ENCODE measurements at places on chromosomes 3 and 15.

GRCh38 chr3:25572919-25573385, 91.8 kb downstream of the TOP2B start:
- no peak for DNase-seq

GRCh38 chr15:71079208-71080044, 35.8 kb upstream of the THSD4 start:
- DNase-seq: no peak

- DNase-seq: no peak
These were observed 34.0 kb upstream of the TRPM1 start for GRCh38 chr15:31135523-31135922.

DNA sequence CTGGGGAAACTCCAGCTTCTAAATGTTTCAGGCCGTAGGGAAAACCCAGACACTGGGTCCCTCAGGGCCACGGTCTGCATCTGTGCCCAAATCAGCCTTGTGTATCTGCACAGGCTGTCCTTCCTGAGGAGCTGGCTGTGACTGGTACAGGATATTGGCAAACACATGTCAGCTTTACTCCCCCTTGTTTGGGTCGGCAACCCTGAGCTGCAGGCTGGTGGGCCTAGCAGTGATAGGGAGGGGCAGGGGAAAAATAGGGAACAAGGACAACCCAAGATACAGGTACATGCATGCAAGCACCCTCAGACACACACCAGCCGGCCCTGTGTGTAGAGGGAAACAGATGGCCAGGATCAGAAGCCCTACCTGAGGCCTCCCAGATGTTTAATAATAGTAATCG, 28.7 kb upstream of the HCN4 start:
- DNase-seq: no peak

DNA sequence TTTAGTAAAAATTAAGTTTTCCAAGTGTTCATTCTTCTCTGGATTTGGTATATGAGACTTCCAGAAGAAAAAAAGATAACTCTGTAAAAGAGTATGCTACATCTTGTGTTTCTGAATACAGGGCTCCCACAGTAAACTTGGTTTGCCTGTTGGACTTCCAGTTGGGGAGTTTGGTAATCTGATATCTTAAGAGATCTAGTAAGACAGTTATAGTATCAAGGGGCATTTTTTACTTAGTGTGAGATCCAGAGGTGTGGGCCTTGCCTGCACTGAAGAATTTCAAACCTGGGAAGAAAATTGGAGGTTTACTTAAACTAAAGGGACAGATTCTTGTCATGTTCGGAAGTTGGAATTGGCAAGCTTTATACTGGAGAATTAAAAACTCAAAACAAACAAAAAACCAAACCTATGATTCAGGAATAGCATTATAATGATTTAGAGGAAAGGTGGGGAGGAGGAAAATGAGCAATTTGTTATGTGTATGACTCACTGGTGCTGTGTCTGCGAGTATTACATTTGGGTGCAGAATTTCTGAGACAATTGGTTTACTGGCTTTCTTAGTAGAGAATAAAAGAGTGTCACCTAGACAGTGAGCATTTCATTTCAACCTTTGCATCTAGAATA, 58.9 kb upstream of the ULK4 start:
- DNase-seq: no peak

GRCh38 chr15:57866149-57866736, 159.7 kb downstream of the POLR2M start:
- DNase-seq: peak; percentile 56

DNA sequence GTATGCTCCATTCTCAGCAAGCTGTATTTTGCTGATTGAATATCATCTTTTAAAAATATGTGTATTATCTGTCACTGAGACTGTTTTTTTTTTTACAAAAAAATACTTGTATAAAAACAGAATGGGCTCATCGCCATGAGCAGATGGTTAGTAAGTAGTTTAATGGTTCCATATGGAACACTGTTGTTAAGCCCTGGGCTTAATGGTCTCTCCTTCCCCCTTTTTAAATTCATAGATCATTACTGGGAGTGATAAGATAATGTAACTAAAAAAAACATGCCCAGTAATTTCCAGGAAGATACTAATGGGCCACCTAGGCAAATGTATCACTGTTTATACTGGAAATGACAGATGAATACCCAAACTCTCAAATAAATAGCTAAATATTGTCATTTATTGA, 95.3 kb upstream of the TPRG1 start:
- DNase-seq: no peak

DNA sequence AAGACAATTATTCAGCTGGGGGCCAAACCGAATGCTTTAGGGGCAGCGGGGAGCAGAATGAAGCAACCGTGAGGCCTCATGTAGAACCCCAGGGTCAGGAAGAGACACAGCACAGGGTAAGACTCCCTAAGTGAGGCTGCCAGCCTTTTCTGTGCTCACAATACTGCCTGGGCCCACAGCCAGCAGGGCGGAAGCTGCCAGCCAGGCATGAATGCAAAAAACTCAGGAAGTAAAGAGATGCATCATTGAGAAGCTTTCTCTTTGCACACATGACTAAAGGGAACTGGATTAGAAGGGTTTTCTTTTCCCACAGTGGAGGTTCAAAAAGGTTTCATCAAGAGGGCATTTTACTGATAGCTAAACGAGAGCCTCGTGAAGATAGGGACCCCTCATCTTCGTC, 33.3 kb downstream of the CA12 start:
- DNase-seq: no peak

DNA sequence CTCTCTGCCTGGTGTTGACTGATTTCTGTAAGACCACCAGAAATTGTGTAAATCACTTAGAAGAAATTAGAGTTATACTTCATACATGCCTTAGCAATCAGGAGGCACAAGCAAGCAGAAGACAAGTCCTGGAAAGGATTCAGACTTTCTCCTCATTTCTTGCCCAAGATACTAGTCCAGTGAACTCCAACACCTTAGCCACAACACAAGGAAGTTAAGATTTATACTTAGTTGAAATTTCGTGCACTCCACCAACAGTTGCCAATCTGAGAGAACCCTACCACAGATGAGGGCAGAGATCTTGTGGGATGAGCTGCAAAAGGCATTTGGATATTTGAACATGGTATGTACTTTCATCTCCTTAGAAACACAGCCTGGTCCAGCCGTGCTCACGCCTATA, 2.3 kb downstream of the P3H2 start:
- DNase-seq: no peak

- no peak for DNase-seq
These were observed 148.6 kb downstream of the SUCNR1 start for GRCh38 chr3:152021951-152022461.

DNA sequence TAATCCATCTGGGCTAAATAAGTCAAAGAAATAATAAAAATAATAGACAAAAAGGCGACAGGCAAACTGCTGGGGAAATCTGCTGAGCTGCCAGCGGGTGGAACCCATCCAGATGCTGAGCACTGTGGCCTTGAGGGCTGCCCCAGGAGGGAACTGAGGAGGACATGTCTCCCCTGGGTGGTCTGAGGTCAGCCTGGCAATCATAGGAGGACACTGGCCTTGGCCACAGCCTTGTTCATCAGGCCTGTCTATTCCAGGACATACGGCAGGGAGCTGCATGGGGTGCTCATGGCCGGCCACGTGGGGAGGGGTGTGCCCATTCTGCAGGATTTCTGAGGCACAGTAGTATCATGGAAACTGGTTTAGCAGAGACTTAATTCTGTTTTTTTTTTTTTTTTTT, 21.5 kb upstream of the SNRPA1 start:
- DNase-seq: no peak

DNA sequence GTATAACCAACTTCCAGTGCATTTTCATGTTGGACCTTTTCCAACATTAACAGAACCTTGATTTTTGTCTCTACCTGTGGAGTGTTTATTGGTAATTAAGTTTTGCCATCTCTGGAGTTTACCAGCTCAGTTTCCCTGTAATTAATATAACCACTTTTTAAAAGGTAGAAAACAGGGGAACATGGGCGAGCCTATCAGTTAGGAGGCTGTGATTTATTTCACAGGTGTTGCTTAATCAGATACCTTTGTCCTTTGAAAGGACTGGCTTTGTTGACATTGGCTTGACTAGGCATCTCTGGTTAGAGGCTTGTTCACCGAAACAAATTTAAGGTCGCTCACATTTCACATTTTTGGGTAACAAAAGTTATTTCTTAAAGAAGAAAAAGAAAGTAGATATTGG, 622 bp downstream of the NAALADL2 start:
- no peak for DNase-seq

DNA sequence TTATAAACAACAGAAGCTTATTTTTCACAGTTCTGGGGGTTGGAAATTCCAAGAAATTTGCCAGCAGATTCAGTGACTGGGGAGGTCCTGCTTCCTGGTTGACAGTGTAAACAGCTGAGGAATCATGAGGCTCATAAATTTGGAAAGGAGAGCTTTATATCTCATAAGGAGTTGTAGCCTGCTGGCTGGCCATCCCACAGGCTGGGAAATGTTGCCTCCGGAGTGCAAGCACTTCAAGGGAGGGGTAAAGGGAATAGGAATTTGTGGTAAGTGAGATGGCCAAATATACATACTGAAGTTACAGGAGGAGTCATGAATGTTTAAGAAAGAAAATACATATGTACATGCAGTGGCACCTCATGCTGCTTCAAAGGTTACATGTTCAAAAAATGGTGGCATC, 217.2 kb upstream of the CBLB start:
- no peak for DNase-seq

DNA sequence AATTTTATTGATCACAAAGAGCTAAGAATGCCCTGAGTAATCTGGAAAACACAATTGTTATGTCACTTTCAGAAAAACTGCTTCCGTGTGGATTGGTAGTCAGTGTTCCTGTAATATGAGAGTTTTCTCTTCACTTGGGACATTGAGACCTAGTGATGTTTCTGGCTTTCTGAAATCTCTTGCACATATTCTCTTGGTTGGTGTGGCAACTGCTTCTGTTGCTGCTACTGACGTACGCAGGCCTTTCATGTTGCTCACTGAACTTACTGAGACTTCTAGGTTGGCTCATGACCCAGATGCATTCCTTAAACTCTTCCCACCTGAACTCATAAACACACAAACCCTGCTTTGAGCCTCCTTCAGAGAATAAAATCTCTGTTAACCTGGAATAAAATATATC, 175.0 kb upstream of the PFN2 start:
- no peak for DNase-seq

- no peak for DNase-seq
These were observed 1008.8 kb downstream of the ROBO2 start for GRCh38 chr3:78048698-78049097.

GRCh38 chr3:178856804-178857203, 214.8 kb downstream of the ZMAT3 start:
- no peak for DNase-seq

DNA sequence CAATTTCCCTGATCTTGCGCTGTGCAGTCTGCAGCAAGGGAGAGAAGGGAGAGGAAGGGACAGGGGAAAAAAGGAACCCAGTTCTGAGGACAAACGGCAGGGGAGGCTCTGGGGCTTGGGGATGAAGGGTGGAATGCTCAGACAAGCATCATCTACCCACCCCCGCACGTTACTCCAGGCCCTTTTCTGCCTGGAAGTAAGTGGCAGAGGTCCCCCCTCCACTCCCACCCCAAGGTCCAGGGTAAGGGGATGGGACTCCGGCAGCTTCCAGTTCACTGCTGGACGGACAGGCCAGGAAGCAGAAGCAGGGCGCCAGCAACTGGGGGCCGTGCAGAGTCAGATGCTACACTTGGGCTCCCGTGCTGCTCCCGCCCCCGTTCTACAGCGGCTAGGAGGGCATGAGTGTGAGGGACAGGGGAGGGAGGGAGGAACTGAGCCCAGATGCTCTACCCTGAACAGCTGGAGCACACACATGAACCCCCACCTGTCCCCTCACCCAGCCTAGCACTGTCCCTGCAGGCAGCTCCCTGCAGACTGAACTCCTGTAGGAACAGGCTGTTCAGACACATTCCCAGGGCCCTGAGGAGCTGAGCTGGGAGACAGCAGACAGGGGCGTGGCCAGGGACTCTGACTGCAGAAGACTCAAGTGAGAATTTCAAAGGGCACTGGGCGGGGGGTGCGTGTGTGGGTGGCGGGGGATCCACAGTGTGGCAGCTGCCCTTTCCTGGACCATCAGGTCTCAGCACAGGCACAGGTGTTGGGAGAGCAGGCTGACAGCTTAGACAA, 59.7 kb downstream of the SENP2 start:
- no peak for DNase-seq
